SW 1271 (cell line): ENCODE measurements at places on chromosomes 3 and 15.

DNA sequence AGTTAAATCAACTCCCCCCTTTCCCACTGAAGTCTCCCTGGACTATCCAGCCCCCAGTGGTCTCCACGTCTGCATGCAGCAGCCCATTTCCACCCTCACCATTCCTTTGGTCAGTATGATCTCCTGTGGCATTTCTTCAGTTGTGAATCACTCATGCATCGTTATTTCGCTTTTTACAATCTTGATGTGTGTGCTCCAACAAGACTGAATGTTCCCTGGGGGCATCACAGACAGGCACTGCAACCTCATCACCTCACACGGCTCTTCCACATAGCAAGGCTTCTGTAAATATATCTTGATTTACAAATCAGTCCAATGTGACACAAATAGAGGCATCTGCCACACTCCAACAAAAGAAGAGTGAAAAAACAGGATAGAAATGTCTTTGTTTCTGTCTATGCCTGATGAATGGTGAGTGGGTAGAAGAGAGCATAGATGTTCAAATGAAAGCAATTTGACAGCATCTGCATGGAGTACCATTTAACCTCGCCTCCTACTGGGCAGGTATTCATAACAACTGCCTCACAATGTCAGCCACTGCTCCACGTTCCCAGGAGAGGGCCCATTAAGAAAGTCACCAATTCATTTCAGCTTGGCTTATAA, 5.2 kb downstream of the HEG1 start:
- no peak for DNase-seq

GRCh38 chr3:48236531-48236930, 4.4 kb upstream of the ZNF589 start:
- DNase-seq = no peak

- no peak for DNase-seq
These were observed 352 bp downstream of the CHRD start for GRCh38 chr3:184380185-184380626.

GRCh38 chr3:132432639-132433038, 15.3 kb downstream of the DNAJC13 start:
- no peak for DNase-seq

- peak; percentile 63 for DNase-seq
These were observed 853 bp downstream of the TEX264 start for GRCh38 chr3:51671734-51672475.

DNA sequence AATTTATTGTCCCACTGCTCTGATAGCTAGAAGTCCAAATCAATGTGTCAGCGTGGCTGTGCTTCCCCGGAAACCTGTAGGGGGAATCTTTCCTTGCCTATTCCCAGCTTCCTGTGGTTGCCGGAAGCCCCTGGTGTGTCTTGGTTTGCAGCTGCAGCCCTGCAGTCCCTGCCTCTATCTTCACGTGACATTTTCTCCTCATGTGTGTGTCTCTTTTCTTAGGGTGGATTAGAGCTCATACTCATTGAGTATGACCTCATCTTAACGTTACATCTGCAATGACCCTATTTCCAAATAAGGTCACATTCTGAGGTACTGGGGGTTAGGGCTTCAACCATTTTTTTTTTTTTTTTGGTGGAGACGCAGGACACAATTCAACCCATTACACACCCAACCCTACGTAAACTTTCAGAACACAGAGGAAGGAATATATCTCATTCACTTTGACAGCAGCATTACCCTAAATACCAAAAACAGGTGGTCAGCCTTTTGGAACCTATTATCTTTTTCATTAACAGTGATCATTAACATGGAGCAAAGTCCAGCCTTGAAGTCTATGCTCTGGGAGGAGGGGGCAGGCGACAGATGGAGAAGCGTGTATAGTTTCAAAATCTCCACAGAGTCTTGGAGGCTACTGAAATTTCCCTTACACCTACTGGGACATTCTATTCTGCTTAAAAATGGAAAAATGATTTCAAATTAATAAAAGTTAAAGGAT, 88.6 kb downstream of the RYK start:
- no peak for DNase-seq

- DNase-seq = peak; percentile 55
These were observed 174.3 kb upstream of the ZBTB20 start for GRCh38 chr3:115321400-115321805.

DNA sequence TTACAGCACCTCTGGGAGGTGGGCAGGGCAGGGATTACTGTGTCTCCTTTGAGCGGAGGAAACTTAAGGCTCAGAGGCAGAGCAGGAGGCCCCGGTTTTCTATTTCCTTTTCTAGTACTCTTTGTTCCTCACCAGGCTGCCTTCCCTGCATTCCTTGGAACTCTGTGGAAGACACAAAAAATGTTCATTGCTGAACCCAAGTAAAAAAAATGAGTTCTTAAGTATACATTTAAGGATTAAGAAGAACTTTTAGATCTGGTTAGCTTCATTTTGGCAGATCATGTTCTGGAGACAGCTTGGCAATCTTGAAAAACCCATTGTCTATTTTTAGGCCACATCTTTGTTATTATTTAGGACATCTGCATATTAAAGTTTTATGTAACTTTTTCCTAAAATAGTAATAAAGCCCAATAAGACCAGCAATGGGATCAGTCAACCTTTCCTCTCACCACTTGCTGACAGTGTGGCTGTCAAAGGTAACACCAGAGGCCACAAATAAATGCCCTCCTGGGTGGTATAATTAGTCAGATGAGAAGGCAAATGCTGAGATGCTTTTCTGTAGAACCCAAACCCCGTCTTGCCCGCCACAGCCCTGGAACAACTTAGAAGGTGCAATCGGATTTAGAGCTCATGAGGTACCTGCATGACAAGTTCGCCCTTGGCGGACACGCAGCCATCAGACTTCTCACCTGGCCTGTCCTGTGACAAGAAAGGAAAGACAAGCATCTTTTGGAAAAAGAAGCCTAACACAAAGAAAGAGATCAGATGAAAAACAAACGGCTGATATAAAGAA, 97.2 kb downstream of the DGKG start:
- no peak for DNase-seq

GRCh38 chr3:182375916-182376315, 417.4 kb upstream of the ATP11B start:
- DNase-seq = no peak
